ENCODE measurements at places on chromosomes 4 and X.

GRCh38 chr4:38160487-38161207, 200.4 kb downstream of the PTTG2 start:
- DNase-seq = peak; percentile 10

- DNase-seq = no peak
These were observed 175.4 kb upstream of the MBNL3 start for GRCh38 chrX:132664273-132664672.

DNA sequence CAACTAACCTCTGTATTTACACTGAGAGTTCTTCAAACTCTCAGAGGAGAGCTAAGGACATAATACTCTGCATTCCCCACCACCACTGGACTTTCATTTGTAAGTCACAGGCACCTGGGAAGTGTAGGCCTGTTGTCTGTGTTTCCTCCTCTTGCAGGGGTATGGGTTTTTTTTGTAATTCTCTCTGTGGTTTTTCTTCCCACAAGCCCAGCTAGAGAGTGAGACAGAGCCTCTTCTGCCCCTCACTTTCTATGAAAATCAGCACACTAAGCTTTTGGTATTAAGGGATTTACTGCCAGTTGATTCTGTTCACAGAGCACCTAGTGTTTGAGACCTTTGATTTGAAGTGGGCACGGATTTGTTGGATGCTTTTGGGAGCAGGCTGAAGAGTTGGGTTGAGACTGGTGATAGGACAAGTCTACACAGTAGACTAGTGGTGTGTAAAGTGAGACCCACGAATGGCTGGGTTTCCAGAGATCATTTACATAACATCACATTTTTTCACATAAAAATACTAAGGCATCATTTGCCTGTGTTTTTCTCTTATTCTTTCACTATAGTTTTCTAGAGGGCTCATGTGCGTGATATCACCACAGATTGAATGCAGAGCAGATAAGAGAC, 28.9 kb upstream of the WDR17 start:
- no peak for DNase-seq

- no peak for DNase-seq
These were observed 409.8 kb upstream of the GRID2 start for GRCh38 chr4:91894006-91894405.

DNA sequence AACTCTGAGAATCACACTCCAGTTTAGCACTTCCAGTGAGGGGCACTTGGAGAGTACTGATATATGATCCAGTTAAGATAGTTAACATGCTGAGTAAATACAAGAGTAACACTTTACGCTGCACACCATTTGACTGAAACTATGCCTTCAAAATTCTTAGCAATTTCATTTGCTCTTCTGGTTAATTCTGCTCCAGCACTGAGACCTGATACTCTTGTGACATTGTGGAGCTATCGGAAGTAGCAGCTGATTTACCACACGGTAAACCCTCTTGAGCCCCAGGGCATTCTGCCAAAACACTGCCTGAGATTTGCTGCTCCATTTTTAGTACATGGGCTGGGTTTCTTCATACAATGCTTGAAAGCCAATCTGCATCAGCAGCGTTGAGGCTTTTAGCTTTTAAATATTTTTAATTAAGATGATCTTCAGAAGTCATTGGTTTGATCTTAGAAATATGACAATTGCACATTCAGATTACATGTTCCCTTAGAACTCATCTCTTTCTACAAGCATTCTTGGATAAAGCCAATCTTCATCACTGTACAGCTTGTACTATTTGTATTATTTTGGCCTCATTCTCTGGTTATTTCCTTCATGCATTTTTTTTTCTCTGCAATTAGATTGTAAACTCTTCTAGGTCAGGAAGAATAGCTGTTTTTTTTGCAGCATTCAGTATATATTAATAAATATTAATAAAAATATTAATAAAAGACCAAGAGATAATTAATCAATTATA, 67.8 kb upstream of the ETNPPL start:
- no peak for DNase-seq

Data from T-helper 9 cell (primary cell).